ENCODE measurements at places on chromosomes 4 and X.

DNA sequence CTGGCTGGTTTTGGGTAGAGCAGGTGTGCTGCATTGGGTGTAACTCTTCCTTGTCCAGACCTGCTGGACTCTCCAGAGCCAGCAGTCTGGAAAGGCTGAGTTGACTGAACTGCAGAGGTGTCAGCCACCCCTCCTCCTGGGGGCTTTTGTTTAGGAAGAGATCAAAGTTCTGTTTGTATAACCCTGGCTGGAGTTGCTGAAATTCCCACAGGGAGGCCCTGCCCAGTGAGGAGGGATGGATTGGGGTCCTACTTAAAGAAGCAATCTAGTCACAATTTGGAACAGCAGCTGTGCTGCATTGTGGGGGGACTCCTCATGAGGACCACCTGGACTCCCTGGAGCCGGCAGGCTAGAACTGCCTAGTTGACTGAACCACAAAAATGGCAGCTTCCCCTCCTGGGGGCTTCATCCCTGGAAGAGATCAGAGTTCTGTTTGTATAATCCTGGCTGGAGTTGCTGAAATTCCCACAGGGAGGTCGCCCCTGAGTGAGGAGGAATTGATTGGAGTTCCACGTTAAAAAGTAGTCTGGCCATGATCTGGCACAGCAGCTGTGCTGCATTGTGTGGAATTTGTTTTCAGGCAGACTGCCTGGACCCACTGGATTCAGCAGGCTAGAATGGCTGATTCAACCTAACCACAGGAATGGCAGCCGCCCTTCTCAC lies 264.9 kb upstream of the ZC4H2 start:
- DNase-seq: no peak

DNA sequence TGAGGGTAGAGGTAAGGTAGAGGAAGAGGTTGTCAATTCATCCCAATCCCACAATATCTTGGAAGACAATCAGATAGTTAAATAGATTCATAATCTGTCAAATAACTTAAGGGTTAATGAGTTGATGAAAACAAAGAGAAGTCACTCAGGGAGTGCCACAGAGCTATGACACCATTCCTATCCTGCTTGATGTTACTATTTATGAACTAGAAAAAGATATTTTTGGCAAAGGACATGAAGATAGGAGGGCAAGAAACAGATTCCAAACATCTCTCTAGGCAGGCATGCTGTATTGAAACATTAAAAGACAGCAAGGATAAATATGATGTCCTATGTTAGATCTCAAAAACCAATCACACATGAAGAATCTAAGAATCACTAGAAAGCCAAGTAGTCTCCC lies 3.5 kb upstream of the SRPX start:
- DNase-seq: no peak

- DNase-seq: no peak
Measured at GRCh38 chr4:173516621-173517524, 13.2 kb downstream of the HAND2 start.

GRCh38 chr4:48998440-48998839 lies 12.4 kb downstream of the CWH43 start:
- DNase-seq: no peak

GRCh38 chrX:133985967-133986683 lies 731 bp upstream of the GPC3 start:
- DNase-seq: no peak

- DNase-seq: no peak
Measured at GRCh38 chrX:148601034-148601433, 100.6 kb downstream of the AFF2 start.

GRCh38 chr4:47831026-47831679 lies 6.7 kb downstream of the CORIN start:
- no peak for DNase-seq

GRCh38 chr4:144663834-144664475 lies 18.0 kb downstream of the HHIP start:
- DNase-seq: no peak

GRCh38 chrX:19535476-19535875 lies 20.2 kb upstream of the MAP3K15 start:
- no peak for DNase-seq

GRCh38 chr4:11072999-11073398 lies 355.7 kb downstream of the HS3ST1 start:
- no peak for DNase-seq

- no peak for DNase-seq
Measured at GRCh38 chrX:32191316-32191715, 1020.0 kb downstream of the DMD start.

GRCh38 chrX:68365341-68365740 lies 68.0 kb downstream of the OPHN1 start:
- no peak for DNase-seq

- no peak for DNase-seq
Measured at GRCh38 chrX:134933248-134933647, 57.5 kb upstream of the SMIM10 start.

- DNase-seq: no peak
Measured at GRCh38 chr4:173538148-173538908, 8.3 kb upstream of the HAND2 start.

DNA sequence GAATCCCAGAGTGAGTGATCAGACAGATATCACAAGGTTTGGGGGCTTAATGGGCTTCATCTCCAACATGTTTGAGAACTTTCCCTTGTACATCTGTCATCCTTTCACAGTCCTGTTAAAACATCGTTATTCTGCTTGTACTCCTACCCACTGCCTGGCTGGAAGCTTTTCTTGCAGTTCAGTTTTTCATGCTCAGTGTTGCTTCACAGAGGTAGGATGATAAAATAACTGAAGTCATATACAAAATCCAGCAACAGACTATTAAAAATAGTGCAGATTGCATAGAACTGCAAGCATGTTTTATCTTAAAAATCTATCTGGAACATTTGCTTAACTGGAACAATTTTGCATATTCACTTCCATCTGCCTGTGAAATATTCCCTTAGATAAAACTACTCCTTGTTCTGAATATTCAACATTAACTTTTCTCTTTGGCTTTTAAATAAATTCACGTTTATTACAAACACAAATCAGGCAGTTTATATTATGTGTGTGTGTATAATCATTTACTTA lies 579.6 kb upstream of the IGFBP7 start:
- no peak for DNase-seq

DNA sequence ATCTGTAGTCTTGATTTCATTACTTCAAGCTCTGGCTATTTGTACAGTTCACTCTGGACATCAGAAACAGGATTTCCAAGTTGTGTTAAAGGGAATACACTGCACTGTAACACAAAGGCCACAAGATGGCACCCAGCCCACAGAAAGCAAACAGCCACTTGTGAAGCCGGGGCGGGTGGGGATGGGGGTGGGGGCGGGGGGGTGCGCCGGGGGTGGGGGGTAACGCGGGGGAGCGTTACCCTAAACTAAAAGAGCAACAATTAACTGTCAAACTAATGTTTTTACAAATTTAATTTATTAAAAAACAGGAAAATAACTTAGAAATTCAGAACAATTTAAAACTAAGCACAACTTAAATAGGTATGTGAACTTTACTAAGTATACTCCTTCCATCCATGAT lies 27.3 kb downstream of the PRDX4 start:
- DNase-seq: peak; percentile 18

- DNase-seq: no peak
Measured at GRCh38 chrX:77446029-77446585, 1.1 kb upstream of the FGF16 start.

DNA sequence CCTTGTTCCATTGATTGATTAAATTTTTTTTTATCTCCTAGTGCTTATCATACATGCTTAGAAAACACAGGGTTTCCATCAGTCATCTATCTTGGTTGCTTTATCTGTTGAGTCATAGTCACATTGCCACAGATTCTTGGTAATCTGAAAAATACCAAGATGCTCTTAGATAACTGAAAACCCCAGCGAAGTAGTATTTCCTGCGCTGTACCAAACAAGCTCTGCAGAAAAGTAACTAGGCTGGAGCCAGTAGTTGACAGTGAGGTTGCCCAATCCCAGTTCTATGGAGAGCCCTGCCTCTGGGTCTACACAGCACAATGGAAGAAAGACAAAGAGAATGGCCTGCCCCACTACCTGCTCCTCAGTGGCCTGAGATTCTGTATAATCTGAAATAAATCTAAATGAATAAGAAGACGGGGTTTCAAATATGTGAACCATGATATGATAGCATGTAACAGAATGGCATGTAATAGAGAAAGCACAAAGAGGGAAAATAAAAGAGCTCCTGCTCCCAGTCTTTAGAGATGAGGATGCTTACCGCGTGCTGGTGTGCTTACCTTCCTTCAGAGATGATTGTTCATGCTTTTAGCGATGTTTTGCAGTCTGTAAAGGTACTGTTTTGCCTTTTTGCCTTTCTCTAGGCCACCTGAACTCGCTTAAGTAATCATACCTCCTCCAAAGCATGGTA lies 55.3 kb upstream of the RAPGEF2 start:
- DNase-seq: no peak

GRCh38 chrX:40617566-40617965 lies 5.7 kb upstream of the MPC1L start:
- DNase-seq: no peak

DNA sequence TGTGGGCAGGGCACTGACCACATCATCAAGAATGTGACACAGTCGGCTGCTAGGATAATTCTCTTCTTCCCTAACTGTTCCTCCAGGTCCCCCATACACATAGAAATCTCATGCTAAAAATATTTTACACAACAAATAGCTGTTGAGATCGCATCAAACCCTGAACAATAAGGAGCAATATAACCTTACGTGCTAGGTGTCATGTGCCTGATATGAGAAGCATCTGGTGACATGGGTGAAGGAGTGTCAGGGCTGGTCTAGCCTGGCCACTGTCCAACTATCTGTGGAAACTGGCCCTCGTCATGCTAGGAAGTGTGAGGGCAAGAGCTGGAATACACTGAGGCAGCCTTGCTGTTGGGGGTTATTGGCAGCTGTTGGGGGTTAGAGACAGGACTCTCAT lies 167.3 kb upstream of the PGRMC2 start:
- no peak for DNase-seq

DNA sequence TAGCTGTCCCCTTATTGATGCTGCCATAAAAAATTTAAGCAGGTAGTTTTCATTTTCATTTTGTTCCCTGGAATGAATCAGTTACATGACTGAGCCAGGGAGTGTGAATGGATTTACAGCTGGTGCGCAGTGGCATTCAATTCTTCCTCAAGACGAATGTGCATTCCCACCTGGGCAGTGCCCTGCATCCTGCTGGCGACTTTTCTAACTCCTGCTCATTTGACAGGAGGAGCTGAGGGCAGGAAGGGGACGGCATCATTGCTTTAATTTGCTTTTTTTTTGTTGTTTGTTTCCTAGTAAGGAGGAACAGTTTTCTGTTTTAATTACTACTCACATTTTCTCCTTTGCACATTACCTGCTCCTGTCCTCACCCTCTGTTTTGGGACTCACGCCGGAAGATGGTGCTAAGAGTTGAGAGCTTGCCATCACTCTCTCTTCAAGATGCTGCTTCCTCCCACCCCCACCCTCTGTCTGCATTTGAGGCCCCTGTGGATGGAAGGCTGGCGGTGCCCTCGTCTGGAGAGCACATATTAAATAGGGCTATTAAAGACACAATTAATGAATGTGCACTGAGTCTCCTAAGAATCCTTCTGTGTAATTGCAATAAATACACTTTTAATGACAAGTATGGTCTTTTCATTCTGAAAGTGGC lies 35.8 kb downstream of the PSAPL1 start:
- DNase-seq: no peak

- no peak for DNase-seq
Measured at GRCh38 chr4:145320294-145320693, 139.9 kb upstream of the OTUD4 start.

- peak; percentile 17 for DNase-seq
Measured at GRCh38 chr4:10457255-10457801, at the start of gene ZNF518B. TSS of gene ZNF518B (minus strand) at chr4:10457426. CDS start at chr4:10446328, 11,098 bp downstream.

DNA sequence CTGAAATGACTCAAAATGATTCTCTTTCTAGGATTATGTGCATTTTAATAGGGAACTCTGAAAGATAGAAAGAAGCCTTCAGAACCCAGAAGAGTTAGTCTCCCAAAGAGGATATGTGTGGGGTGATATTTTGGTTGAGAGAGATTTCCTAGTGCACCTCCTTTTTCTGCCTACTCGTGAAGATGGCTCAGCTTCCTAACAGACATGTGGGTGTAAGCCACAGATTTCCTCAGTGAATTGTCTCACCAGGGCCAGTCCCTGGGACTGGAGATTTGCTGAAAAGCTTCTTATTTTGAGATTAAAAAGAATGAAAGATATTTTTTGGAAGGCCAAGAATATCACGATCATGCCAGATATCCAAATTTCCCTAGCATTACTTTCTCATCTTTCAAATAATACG lies 42.8 kb downstream of the MAGEB17 start:
- DNase-seq: no peak

DNA sequence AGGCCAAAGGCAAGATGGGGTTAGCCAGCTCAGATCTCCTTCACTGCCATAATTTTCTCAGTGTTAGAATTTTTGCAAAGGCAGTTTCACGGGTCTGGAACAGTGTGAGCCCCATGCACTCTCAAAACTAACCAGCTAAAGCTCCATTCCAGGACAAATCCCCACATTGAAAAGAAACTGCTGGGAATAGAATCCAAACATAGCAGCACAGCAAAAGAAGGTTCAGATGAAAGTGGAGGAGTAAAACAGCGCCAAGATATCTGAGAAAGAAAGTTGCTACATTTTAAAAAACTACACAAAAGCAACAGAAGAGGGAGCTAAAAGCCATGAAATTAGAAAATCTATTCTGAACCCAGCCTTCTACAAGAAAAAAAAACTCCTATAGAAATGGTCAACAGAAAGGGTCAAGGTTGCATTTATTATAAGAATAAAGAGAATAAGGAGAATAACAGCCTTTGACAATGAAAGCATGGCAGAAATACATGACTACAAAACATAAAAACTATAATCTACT lies 39.6 kb upstream of the SLC7A3 start:
- no peak for DNase-seq

DNA sequence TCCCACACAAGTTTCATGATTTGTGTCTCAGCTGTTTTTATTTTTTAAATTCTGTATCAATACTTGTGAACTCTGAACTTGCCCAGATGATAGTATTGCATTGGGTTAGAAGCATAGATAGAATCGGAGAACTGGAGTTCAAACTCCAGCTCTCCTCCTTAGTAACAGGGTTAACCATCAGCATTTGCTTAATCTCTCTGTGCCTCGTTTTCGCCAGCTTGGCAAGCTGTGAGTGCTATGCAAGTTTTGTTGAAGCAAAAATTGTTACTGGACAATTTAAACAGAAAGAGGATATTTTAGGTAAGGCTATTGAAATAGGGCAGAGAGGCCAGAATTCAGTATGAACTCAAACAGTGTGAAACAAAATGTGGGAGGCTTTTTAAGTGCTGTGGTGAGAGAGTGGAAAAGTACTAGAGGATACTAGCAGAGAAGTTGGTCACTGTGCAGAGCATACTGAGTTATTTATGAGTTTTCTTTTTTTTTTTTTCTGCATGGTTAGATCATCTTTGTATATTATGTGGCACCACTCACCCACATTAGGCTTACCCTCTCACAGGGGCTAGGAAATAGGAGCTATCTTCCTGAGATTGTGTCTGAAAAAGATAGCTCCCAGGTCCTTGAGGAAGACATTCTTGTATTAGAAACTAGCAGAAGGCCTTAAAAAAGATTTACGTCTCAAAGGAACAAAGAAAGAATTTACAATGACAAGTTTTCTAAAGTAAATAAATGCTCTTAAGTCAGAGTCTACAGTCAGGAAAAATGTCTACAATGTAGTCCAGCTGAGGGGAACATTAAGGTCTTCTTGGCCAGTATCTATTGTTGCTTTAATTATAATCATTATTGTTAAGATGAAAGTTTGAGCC lies 1126.6 kb downstream of the FAT4 start:
- no peak for DNase-seq

Measured in tibial nerve (tissue), 4 donors.